HepG2 (cell line): ENCODE measurements at places on chromosomes 6 and 20. TPM values are rescaled to one million over a fixed set of nuclear protein-coding genes. Genes with fewer than 3 reads are reported as not detected.
A peak's percentile ranks its signal among the peaks of the same experiment; 100 is the strongest.

Gene TUBB2B
- total RNA-seq: 9.3 and 10.3 TPM in 2 replicates

Gene ZBP1
- not detected in 2 replicates for total RNA-seq

Gene POM121L2
- not detected in 2 replicates for total RNA-seq

Gene ADGRF4
- not detected in 2 replicates for total RNA-seq

Gene NUS1
- total RNA-seq: 18.3 and 36.5 TPM in 2 replicates

Gene TCP11
- not detected in 2 replicates for total RNA-seq

Gene PARD6B
- total RNA-seq: 22.2 and 26.6 TPM in 2 replicates

Gene CST7
- not detected in 2 replicates for total RNA-seq

GRCh38 chr20:20664795-20665589 lies 47.5 kb downstream of the RALGAPA2 start:
- DNase-seq: peak; percentile 71

DNA sequence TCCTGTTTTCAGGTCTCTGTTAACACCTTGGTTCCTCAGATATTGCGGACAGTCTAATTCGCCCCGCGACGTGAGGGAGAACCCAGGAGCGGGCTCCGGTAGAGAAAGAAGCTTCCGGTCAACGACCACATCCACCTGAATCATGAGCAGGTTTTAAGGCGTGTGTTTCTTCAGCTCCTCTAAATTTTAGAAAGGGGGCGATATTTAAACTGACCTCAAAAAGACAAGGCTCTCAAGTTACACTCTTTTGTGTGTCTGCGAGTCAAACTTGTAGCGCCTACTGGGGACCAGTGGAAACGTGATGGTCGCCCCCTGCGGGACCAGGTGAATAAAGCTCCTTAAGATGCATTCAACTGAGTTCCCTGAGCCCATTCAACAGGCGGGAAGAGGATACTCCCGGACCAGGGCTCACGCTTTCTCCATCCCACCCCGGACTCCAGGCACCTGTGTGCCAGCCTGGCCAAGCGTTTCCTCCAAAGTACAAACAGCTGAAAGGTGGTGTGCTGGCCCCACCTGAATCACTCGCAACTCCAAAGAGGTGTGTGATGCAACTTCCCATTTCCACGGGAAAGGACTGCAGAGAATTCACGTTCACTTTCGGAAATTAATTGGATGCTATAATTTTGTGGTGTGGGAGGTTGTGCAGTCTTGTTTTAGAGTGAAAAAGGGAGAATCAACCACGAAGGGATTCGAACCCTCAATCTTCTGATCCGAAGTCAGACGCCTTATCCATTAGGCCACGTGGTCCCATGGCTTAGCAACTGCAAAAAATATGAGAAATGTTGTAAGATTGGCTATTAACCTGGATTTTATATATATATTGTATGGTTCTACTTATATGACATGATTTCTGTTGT lies 17.0 kb downstream of the GPX5 start:
- DNase-seq: peak; percentile 80

GRCh38 chr6:1396952-1397868 lies 7.8 kb downstream of the FOXF2 start:
- DNase-seq: peak; percentile 31

DNA sequence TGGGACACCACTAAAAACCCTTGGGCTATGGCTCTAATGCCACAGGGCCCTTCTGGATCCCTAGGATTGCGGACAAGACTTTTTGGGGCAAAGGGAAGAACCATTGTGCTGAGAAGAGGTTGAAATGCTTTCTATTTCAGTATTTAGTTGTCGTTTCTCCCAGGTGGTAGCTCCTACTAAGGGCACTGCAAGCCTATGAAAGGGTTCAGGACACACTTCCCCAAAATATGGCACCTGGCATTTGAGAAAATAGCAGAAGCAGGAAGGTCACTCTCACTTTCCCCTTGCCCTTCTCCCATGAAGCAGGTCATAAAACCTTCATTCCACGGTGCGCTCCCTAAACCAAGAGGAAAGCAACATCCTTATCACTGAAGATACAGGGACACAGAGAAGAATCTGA lies 125.4 kb upstream of the GPR6 start:
- no peak for DNase-seq

DNA sequence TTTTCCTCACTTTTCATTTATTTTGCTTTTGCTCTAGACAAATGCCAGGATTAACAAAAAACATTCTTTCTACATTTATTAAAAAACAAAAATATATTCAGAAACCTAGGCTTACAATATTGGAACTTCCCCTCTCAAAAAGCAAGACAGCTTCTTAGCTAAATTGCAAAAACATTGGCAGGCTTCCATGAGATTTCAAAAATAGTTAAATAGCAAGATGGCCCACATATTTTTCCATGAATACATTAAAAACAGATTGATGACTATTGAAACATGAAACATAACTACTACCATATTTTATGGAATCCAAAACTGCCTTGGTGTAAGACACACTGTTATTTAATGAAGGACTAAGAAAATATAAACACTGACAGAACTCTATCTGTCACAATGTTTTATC lies 92.0 kb downstream of the LY86 start:
- no peak for DNase-seq

GRCh38 chr20:44752099-44752931 lies 6.7 kb downstream of the KCNK15 start:
- no peak for DNase-seq

DNA sequence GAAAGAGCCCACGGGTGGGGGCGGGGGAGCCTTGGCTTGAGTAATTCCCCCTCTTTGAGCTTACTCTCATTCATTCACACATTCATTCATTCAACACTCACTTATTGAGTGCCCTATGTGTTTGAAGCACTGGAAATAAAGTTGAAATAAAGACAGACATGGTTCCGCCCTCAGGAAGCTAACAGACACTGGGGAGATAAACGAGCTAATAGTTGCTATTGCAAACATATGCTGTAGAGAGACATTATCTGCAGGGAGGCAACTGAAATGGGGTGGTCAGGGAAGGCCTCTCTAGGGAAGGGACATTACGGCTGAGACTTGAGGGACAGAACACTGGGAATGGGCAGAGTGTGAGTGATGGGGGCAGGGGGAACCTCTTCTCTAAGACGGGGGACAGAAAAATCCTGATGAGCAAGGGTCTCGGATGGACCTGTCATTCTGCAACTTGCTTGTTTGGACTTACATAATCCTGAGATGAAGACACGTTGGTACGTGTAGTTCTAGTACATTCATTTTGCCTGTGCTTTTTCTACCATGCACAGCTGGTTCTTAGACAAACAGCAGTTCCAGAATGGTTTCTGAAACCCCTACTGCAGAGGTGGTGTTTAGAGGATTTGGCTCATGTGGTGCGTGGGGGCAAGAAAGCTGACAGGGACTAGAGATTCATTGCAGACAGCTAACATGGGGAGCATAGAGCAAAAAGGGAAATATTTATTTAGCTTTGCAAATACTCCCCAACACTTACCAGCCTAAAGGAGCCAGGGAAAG lies 71.1 kb upstream of the BLCAP start:
- DNase-seq: no peak

- no peak for DNase-seq
Observed at GRCh38 chr20:44181611-44182010, 5.4 kb downstream of the JPH2 start.

GRCh38 chr6:43174263-43175112 lies 3.4 kb downstream of the SRF start:
- DNase-seq: peak; percentile 99

- no peak for DNase-seq
Observed at GRCh38 chr6:72260489-72260888, 361.4 kb upstream of the KCNQ5 start.

DNA sequence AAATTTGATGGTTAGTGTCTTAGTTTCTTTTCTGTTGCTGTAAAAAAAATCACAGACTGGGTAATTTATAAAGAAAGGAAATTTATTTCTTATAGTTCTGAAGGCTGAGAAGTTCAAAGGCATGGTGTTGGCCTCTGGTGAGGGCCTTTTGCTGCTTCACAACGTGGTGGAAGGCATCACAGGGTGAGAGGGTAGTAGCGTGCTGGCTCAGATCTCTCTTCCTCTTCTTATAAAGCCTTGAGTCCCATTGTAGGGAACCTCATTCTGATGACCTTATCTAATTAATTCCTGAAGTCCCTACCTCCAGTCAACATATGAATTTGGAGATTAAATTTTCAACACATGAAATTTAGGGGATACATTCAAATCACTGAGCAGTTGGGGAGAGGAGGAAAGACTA lies 62.0 kb downstream of the ARID1B start:
- DNase-seq: no peak

- no peak for DNase-seq
Observed at GRCh38 chr6:44260451-44261297, 3.3 kb upstream of the SLC35B2 start.

DNA sequence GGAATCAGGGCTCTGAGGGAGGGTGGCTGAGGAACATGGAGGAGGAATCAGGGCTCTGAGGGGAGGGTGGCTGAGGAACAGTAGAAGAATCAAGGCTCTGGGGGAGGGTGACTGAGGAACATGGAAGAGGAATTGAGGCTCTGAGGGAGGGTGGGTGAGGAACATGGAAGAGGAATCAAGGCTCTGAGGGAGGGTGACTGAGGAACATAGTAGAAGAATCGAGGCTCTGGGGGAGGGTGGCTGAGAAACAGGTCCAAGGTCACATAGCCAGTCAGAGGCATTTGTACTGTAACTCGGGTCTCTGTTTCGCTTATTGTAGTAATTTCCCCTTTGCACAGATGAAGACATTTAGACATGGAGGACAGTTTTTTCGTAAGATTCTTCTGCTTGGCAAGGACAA lies 164.8 kb downstream of the SOBP start:
- no peak for DNase-seq

DNA sequence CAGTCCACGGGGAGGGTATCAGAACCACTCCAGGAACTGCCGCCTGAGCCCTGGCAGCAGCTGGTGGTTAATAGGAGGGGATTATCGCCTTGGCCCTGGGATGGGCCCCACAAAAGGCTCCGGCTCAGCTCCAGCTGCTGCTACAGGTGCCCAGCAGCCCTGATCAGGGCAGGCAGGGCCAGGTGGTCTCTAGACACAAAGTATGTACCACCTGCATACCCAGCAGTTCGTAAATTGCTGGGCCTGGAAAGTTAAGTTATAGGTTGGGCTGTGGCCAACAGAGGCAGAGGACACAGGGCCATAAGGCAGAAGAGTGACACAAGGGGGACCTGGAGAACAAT lies 35.1 kb downstream of the RRBP1 start:
- no peak for DNase-seq

GRCh38 chr6:38152620-38153019 lies 333.1 kb downstream of the ZFAND3 start:
- no peak for DNase-seq

- no peak for DNase-seq
Observed at GRCh38 chr6:127816643-127817042, 84.2 kb downstream of the THEMIS start.

- DNase-seq: no peak
Observed at GRCh38 chr6:16851044-16851540, 89.8 kb upstream of the ATXN1 start.

GRCh38 chr20:13205425-13205824 lies 15.6 kb upstream of the ISM1 start:
- DNase-seq: no peak

GRCh38 chr6:110075406-110075805 lies 97.3 kb downstream of the GPR6 start:
- no peak for DNase-seq
